ENCODE measurements at places on chromosomes 2 and 18.

DNA sequence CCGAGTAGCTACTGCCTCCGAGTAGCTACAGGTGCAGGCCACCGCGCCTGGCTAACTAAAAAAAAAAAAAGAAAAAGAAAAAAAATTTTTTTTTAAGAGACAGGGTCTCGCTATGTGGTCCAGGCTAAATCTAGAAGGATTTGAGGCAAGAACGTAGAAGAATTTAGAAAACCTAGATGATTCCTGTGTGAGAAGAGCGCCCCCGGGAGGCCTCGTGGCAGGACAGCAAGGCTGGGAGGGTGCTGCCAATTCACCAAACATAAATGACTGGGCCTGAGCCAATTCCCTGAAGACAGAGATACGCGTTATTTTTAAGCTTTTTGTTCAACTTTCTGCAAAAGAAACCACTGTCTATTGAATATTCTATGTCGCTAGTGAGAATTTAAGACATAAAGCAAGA is 90.1 kb upstream of the TGFA start:
- no peak for DNase-seq

- no peak for DNase-seq
These were observed 105.8 kb upstream of the TTN start for GRCh38 chr2:178913049-178913441.

DNA sequence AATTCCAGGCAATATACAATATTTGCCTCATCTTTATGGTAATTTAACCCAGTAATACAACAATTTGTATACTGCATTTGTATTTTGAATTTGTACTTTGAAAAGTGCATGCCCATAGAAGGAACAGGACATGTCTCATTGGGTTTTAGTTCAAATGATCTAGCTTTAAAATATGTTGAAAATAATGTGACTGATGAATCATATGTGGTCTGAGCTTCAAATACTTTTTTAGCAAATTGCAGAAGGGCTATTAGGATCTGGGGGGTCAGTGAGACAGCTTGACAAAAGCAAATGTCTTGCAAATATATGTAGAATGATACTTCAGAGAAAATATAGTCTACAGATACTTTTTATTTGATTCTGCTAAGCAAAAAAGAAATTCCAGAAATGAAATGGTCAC is 248.9 kb downstream of the DCC start:
- no peak for DNase-seq

- no peak for DNase-seq
These were observed 551.7 kb downstream of the RNF144A start for GRCh38 chr2:7468955-7469354.

- no peak for DNase-seq
These were observed 23.6 kb downstream of the SULT1C3 start for GRCh38 chr2:108263401-108263800.

Measured in type B pancreatic cell (in vitro differentiated cells).